ENCODE measurements at places on chromosomes 1 and 21.

DNA sequence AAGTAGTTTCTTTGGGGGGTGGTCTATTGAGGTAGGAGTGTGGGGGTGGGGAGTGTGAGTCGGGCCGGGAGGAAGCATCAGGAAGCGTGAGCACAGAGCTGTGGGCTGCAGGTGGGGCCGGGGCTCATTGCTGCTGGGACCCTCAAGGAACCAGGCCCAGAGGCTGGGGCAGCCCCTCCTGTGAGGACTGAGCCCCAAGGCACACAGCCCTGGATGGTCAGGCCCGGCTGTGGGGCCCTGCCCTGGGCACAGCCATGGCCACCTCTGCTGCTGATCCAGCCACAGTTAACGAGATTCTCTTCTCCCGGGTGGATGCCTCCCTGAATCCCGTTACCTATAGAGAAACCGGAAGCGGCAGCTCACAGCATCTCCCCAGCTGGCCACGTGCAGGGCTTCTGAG, 22.9 kb upstream of the SUMO3 start:
- DNase-seq, result no peak

GRCh38 chr1:225554216-225554812, 98.6 kb downstream of the ENAH start:
- no peak for DNase-seq

- no peak for DNase-seq
Measured at GRCh38 chr1:226135709-226136108, 50.8 kb downstream of the ACBD3 start.

- DNase-seq, result no peak
Measured at GRCh38 chr1:145785547-145785946, 38.3 kb downstream of the RNF115 start.

DNA sequence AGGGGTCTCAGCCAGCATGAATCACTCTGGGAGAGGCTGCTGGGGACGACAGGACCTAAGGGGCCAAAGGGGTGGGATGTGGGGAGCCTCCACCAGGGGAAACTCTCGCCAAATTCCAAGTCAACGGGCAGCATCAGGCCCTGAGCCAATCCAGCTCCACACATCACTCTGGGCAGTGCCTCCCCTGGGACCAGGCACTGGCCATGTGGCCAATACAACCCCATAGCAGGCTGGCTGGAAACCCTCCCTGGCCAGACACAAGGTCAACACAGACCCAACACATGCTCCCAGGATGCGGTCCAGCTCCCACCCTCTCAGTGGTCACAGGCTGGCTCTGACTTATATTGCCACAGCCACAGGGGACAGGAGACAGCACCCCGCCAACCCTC, 60.0 kb downstream of the MEGF6 start:
- DNase-seq, result no peak
